Activated CD4-positive, alpha-beta T cell treated with anti-CD3 and anti-CD28 coated beads, Interleukin-2, amount 50 U/mL, for 24 hours (primary cell): ENCODE measurements at places on chromosomes 2 and 18.

- DNase-seq, result no peak
Measured at GRCh38 chr18:74274700-74275099, 17.1 kb downstream of the CYB5A start.

DNA sequence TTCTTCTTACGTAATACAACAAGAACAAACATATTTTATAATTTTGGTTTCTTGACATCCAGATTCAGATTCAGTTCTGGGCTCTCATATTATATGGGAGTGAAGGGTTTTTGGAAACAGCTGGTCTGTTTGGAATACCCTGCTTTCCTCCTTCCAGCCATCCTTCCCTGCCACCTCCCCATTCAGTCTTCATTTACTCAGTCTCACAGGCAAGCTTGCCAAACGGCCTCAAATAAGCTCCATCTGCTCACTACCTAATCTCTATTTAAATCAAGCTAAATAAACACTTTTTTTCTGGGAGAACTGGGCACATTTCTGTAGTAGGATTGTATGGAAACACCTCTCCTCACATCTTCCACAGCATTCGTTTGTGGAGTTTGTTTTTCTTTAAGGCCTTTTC is 147.5 kb downstream of the RND3 start:
- DNase-seq, result no peak

DNA sequence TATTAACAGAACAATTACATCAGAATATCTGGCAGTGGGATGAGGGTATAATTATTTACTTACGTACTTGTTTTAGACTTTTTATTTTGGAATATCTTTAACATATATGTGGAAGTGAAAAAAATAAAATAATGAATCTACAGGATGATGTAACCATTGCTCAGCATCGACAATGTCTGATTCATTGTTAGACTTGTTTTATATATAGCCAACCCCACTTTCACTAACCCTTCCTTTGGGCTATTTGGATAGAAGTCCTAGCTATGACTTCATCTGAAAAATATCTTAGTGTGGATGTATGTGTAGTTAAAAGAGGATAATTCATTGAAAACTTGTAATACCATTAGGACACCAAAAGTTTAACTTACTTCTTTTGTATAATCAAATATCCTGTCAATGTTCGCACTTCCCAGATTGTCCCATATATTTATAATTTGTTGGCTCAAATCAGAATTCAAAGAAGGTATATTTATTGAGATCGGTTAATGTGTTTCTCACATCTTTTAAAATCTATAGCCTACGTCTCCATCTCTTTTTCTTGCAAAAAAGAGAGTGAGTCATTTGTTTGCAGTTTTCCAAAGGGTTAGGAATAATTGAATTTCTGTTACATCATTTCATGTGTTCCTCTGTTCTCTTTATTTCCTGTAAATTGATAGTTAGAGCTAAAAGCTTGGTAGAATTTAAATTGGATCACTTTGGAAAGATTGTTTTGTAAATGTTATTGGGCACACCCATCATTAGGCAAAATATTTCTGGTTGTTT is 506.1 kb upstream of the FAM98A start:
- no peak for DNase-seq

DNA sequence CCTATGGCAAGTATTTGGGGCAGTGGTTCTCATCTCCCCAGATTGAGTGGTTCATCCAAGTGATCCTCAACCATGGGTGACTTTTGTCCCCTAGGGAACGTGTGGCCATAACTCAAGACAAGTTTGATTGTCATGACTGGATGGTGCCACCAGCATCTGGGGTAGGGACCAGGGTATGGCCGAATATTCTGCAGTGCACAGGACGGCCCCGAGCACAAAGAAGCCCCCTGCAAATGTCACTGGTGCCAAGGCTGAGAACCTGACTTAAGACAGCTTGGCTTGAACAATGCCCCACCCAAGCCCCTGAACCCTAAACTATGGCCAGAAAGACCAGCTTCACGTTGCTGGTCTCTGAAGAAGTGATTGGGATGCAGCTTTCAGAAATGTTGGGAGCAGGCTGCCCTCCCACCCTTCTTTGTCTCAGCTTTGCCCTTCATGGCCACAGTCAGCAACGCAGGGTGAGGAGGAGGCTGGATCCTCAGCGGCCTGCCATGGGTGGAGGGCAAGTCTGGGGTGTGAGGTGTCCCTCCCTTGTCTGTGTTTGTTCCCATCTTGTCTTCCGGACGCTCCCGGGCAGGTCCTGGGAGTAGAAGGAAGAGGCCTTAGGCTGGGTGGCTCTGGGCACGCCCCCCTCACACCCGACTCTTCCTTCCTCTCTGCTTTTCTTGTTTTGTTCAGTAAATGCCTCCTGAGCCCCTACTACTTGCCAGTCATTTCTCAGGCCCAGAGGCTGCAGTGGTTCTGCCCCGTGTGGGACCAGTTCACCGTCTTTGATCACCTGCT is 43.4 kb downstream of the GREB1 start:
- no peak for DNase-seq

DNA sequence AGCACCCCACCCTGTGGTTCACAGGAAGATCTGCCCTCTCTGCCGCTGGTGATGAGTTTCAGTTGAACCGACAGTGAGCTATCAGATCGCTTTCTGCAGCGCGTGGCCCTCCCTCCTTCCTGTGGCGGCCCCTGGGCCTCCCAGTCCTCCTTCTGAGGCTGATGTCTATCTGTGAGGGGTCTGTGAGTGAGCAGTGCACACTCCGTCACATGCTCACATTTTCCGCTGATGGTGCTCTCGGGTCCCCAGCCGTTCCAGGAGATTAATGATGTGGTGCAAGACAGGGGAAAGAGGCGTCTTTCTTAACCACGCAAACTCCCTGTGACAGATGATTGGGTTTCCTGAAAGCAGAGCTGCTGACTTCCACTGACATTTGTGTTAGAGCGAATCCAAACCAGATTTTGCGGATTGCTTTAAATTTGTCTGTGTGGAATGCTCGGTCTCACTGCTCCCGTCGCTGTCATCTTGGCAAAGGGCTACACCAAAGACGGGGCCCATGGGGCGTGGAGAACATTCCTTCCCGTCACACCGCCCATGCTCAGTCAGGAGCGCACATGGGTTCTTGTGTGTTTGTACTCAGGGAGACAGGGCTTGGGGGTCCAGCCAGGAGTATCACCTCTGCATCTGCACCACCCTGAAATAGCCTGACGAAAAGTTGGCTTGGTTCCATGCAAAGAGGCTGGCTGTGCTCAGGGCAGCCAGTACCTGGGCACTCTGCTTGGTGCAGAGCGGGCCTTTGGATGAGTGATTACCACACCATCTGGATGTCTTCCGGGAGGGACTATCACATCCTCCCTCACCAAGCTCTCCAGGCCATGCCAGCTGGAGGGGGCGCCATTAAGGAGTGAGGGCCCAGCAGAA is 154.7 kb upstream of the HS6ST1 start:
- DNase-seq, result peak; percentile 23

- no peak for DNase-seq
Measured at GRCh38 chr2:189527812-189528592, 52.6 kb downstream of the SLC40A1 start.

GRCh38 chr2:234997389-234997788 is 45.6 kb downstream of the SH3BP4 start:
- DNase-seq, result no peak

- no peak for DNase-seq
Measured at GRCh38 chr2:61090386-61090921, 24.8 kb downstream of the SANBR start.

- DNase-seq, result no peak
Measured at GRCh38 chr2:126703311-126703710, 47.4 kb downstream of the GYPC start.

DNA sequence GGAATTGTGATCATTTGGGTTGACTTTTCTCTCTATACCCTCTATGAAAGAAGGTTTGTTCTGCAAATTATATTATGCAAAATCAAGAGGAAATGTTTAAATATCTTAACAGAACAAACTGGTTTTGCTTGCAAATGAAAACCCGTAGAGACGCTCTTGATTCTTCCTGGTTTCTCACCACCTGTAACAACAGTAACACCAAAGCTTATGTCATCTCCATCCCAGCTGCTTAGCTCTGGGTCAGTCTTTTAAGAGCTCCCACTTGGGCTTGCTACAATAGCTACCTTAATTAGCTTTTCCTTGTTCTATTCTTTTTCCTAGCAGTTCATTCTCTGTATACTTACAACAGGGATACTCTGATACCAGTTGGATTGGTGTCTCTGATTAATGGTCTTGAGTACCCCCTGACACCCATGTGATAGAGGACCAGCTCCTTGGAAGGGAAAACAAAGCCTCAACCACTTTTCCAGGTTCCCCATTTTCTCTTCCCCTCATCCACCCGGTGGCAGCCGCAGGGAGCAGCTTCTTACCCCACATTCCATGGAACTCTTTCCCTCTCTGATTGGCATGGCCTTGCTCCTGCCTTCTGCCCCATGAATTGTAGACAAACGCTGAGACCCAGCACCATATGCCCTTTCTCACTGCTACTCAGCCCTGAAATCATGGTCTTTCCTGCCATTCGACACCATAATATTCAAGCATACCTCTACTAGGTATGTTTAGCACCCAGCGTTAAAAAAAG is 27.7 kb downstream of the TMEM182 start:
- no peak for DNase-seq

- DNase-seq, result no peak
Measured at GRCh38 chr2:166862468-166863132, 25.7 kb upstream of the XIRP2 start.

DNA sequence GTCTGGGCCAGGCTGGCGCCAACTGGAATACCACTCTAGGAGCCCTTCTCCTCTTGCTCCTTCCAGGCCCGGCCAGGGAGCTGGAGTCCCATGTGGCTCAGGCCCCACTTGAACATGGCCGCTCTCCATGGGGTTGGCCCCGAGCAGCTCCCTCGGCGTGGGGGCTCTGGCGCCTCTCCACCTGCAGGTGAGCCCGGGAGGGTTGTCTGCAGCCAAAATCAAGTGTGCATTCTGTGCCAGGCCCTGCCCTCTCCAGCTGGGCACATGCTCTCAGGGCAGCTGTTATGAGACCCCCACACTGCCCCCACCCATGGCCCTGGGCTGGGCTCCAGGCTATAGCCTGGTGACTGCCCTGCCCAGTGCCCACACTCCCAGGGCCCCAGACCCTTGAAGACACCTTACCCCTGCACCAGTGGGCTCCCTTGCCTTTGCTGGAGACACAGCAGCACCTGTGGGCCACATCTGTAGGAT is 45.8 kb upstream of the HS6ST1 start:
- no peak for DNase-seq

DNA sequence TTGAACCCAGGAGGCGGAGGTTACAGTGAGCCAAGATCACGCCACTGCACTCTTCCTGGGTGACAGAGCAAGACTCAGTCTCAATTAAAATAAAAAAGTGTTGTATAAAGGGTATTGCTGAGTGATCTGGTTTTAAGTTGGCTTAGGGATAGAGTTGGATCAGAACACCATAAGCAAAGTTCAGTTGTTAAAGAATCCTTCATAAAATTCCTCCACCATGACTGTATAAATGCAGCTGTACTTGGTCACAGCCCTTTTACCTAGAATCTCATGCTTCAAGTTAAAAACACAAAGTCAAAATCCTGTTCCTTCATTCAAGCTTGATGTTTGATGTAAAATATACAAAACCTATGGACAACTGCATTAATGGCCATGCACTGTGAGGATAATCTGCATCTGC is 33.4 kb upstream of the PNO1 start:
- no peak for DNase-seq

DNA sequence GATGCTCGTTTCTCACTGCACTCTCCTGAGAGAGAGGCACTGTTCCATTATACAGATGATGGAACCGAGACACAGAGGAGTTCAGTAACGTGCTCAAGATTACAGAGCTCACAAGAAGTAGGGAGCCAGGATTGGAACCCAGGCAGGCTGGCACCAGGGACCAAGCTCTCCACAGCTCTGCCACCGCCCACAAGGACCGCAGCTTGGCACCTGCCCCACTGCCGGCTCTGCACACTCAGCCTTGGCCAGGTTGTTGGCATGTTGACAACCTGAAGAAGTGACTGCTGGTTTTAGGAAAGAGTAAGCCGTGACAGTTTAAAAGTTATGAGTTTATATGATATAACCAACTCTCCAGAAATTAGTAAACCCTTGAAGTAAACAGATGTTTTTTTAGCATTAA is 48.0 kb upstream of the ITM2C start:
- DNase-seq, result no peak

DNA sequence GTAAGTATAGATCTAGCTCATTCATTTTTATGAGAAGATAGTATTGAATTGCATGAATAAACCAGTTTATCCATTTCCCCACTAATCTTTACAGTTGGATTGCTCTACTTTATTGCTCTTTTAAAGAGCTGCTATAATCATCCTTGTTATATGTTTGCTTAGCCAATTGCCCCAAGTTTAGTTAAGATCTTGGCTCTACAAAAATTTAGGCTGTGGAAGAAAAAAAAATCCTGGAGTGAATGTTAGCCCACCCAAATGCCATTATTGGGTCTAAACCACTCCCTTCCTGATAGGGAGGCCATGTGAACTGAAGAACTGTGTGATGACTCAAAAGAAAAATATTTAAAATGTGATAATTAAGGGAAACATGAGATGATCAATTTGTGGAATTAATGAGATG is 2.9 kb downstream of the ALS2 start:
- DNase-seq, result no peak

DNA sequence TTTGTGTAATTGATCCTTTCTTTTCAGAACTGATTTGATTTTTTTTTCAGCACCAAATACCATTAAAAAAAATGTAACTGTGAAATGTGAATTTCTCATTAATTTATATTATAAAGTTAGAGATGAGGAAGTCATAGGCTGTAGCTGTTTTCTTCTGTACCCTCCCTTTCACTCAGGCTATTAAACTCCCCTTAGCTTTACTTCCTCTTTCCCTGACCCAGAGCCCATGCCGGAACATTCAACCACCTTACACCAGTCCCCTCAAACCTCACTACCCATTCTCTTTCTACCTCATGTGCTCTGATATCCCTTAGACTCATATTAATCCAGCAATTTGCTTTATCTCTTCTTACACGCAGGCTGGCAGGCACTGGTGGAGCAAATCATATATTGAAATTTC is 12.4 kb downstream of the GALNT5 start:
- no peak for DNase-seq

DNA sequence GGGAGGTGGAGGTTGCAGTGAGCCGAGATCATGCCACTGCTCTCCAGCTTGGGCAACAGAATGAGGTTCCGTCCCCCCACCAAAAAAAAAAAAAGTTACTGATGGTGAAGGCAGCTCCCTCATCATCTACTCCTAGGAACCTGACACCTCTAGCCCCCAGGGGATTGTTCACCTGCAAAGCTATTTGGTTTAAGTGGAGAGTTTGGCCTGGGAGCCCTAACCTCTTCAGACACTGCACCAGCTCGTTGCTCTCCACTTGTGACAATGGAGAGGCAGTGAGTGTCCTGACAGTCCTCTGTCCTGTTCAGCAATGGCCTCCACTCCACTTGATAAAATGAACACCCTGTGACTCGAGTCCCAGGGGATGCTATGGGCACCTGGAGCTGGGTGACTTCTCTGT is 43.5 kb downstream of the ATP6V1C2 start:
- no peak for DNase-seq
